Stimulated activated CD4-positive, alpha-beta T cell treated with anti-CD3 and anti-CD28 coated beads, Interleukin-2, amount 100 ng/mL, for 24 hours (primary cell): ENCODE measurements at places on chromosomes 1 and 21.

DNA sequence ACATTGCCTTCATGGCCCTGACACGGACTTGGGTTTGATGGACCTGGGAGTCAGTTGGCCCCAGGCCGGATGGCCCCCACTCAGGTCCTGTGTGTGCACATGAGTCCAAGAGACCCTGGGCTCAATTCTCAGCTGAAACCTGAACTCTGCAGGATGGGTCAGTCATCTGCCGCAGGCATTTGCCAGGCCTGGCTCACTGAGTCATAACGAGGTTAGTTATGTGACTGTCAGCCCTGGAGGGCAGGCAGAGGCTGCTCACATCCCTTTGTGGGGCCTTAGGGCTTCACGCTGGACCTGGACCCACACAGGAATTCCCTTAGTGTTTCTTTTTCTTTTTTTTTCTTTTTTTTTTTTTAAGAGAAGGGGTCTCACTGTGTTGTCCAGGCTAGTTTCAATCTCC is 46.5 kb downstream of the PSMG1 start:
- no peak for DNase-seq

- no peak for DNase-seq
These were observed 41.7 kb downstream of the UMODL1 start for GRCh38 chr21:42112857-42113256.

- DNase-seq, result no peak
These were observed 1013.8 kb downstream of the PLA2G4A start for GRCh38 chr1:187842406-187843165.

GRCh38 chr1:245585252-245585959 is 430.6 kb downstream of the KIF26B start:
- DNase-seq, result no peak

GRCh38 chr21:36705679-36706481 is 7.0 kb downstream of the SIM2 start:
- no peak for DNase-seq
